ENCODE measurements at places on chromosomes 3 and 15.

- no peak for DNase-seq
Observed at GRCh38 chr15:28929200-28929599, 43.4 kb downstream of the APBA2 start.

GRCh38 chr3:9808345-9809037, 1.6 kb upstream of the TTLL3 start:
- peak; percentile 54 for DNase-seq

DNA sequence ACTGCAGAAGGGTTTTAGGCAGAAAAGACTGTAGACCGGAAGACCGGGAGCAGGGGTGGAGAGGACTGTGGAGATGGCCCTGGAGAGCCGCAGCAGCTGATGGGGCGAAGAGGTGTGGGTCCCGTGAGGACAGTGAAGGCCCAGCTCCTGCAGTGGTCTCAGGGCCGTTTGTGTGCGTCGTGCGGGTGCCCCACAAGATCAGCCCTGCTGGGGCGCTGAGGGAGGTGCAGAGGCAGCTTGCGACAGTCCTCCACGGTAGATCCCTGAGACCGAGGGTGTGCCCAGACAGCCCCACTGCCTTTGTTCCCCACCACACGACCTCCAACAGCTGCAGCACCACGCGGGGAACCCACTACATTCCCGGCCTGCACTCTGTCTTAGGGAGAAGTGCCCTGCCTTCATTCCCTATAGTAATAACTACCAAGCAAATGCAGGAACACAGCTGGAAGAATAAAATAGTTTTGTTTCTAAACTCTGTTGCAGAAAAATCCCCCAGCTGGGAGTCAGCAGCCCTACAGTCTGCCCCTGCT, 19.0 kb upstream of the CRABP1 start:
- no peak for DNase-seq

GRCh38 chr15:25864966-25865365, 1.8 kb upstream of the ATP10A start:
- no peak for DNase-seq
